ENCODE measurements at places on chromosomes 1 and 21.

GRCh38 chr1:113763661-113764060 is 4.4 kb upstream of the PHTF1 start:
- DNase-seq = no peak

GRCh38 chr1:97936976-97937375 is 16.1 kb upstream of the DPYD start:
- DNase-seq = no peak

DNA sequence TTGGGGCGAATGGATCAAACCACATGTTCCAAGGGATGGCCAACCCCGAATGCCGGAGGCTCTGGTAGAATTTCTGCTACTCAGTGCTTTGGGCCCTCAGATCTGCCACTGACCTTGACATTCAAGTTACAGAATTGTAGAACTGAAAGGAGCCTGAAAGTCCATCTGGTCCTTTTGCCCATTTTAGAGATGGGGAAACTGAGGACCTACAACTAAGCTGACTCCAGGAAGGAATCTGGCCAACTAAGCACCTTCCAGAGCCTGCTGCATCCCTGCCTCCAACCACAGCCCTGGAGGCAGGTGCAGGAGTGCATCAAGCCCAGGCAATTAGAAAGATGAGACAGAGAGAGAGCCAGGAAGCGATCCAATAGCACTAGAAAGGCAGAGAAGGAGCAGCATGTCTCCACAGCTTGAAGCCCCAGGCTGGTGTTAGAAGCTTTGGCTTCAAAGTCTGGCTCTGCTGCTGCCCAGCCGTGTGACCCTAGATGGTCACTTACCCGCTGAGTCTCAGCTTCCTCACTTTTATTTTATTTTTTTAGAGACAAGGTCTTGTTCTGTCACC is 1.3 kb upstream of the CTRC start:
- no peak for DNase-seq

DNA sequence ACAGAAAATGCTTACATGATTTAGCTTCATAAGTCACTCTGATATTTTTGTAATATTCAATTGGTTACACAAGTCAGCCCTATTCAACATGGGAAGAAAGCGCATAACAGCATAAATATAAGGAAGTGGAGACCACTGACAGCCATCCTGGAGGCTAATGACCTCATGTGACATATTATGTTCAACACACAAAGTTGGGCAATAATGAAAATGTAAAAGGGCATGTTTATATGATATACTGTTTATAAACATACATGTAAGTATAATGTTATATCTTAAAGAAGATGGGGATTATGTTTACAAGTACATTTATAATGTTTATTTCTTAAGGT is 30.2 kb downstream of the EVI5 start:
- no peak for DNase-seq

GRCh38 chr1:53278298-53278725 is 40.0 kb upstream of the MAGOH start:
- no peak for DNase-seq

DNA sequence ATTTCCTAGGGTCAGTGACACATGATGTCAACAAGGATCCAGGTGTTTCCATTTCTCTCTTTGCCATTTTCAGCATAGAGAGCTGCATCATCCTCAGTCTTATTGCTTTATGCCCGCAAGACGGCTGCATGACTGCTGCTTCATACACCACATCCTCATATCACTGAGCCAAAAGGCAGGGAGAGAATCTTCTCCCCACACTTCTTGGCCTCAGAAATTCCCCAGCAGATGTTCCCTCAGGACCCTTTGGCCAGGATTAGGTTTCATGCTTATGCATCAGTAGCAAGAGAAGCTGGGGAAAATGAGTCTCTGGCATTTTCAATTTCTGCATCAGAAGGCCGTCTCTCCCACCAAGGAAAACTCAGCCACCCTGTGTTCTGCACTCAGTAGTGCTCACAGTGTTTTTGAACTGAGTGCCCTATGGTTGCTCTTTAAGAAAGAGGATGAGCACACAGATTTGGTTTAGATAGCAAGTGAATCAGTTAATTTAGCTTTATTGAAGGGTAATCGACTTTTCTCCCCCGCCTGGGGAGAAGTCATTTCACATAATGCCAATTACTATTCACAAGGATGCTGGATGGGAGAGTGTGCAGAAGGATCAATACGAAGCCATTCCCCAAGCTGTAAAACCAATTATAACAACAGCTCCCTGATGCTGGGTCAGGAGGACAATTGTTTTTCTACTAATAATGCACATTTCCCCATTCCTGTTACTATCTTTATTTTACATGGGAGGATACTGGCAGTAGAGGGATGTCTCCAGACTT is 360.2 kb downstream of the HHIPL2 start:
- DNase-seq = no peak

- no peak for DNase-seq
Measured at GRCh38 chr1:176854758-176855745, 309.5 kb downstream of the ASTN1 start.

Measured in NCI-H1436 (cell line).